Activated naive CD8-positive, alpha-beta T cell treated with anti-CD3 and anti-CD28 coated beads, Interleukin-2, amount 50 U/mL, for 16 hours (primary cell): ENCODE measurements at places on chromosomes 1 and 21.

DNA sequence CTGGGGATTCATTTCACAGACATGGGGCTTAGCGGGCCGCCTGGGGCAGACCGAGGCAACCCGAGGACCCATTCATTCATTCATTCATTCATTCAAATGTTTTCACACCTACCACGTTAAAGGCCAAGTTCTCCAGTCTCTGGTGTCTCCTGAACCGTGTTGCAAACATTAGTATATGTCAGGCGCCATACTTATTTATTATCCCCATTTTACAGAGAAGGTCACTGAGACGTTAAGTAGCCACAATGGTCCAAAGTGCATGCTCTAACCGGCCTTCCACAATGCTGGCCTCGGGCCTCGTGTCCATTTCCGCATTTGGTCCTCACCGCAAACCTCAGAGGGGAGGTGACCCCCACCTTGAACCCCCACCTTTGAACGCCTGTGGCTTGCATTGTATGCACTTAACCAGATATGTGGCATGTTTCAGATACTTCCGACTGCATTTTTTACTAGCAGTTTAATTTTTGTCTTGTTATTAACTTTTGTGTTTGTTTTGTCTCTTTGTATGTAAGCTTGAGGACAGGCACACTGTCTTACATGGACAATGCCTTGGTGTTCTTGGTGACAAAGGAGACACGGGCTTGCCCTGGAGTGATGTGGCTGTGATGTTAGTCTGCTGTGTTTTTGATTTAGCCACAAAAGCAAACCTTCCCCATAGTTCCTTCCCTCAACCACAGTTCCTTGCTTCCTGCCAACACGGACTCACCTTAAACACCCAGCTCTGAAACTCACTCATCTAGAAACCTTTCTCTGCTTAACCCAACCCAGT is 1.2 kb upstream of the IFFO2 start:
- no peak for DNase-seq

GRCh38 chr1:27487966-27488884 is 1.7 kb downstream of the WASF2 start:
- no peak for DNase-seq

DNA sequence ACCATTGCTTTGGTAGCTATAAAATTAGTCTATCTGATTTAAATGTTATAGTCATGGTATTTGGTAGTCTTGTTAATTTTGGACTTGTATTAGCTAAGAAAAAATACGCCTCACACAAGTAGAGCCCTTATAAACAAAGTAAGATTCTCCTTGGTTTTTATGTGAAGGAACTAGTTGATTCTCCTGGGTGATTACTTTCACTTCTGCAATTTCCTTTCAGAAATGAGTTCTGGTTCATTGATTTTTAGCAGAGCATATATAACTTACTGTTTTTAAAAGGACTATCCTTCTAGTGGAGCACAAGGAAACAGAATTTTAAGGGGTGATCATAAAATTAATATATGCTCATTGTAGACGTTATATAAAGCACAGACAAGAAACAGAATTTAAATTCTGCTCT is 120.1 kb downstream of the BACH1 start:
- no peak for DNase-seq

DNA sequence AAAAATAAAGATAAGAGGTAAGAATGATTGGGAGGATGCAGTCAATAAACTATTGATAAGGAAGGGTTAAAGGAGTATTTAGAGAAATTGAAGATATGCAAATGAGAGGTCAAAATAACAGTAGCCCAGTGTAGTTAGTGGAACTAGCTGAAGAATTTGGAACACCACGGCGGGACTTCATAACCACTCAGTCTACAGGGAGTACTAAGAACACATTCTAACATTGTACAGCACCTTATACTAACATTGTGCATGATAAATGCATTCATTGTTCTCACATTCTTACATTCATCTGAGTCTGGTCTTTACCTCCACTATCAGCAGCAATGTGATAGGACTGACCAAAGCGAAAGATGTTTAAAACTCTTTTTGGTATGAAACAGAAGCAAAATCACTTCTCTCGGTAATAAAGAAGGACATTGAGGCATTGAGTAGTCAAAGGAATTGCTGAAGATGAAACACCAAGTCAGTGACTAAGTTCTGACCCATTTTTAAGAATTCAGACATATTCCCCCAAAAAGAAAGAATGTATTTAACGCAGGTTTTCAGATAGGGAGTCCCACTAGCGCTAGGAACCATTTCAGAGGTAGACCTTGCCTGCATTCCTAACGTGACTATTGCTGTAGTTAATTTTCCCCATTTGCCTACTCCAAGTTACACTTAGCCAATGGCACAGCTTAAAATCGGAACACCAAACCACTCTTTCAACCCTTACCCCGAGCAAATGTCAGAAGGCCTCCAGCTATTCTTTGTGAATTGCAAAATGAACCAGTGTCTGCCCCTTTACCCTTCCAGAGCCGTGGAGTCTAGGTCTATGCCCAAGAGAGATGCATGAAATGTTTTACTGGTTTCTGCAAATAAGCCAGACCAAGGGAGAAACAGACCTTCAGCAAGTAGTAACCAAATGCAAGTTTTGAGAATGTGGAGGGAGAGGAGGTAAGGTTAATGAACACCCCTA is 108.8 kb upstream of the IRF2BP2 start:
- DNase-seq: no peak

- no peak for DNase-seq
These were observed 37.4 kb downstream of the LRRC52 start for GRCh38 chr1:165580931-165581871.

- no peak for DNase-seq
These were observed 4.0 kb downstream of the ARHGEF19 start for GRCh38 chr1:16208270-16208987.

GRCh38 chr1:39653546-39654031 is 14.1 kb upstream of the HEYL start:
- DNase-seq: peak; percentile 44

GRCh38 chr1:161238039-161238473 is at the start of gene NR1I3:
Gene NR1I3, minus strand, starts transcription at chr1:161238203. Its CDS starts 1,638 bp downstream, at chr1:161236565.
- no peak for DNase-seq

- no peak for DNase-seq
These were observed 446.5 kb downstream of the PTBP2 start for GRCh38 chr1:97168056-97168455.

DNA sequence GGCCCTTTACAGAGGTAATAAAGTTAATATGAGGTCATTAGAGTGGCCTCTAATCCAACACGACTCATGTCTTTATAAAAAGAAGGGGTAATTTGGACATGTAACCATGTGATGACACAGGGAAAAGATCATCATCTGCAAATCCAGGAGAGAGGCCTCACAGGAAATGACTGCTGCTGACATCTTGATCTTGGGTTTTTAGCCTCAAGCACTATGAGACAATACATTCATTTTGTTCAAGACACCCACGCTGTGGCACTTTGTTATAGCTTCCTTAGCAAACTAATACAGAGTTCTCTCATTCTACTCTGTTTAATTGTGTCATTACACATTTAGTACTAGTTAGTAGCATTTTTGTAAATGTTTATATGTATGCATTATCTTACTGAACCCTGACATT is 64.0 kb upstream of the RUNX1 start:
- DNase-seq: no peak

DNA sequence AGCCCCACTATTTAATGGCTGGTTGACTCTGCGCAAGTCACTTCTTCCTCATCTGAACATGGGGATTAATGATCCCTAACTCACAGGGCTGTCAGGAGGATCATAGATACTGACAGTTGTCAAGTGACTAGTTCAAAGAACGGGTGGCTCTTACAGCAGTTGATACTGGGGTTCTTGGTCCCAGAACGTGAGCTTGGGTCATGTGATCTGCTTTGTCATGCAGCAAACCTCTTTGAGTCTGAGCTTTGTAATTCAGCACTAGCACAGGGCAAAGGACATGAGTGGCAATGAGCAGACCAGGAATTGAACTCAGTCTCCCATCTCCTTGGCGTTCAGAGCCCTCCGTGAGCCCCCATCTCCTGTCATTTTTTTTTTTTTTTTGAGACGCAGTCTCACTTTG is 64.4 kb downstream of the TRABD2B start:
- no peak for DNase-seq

DNA sequence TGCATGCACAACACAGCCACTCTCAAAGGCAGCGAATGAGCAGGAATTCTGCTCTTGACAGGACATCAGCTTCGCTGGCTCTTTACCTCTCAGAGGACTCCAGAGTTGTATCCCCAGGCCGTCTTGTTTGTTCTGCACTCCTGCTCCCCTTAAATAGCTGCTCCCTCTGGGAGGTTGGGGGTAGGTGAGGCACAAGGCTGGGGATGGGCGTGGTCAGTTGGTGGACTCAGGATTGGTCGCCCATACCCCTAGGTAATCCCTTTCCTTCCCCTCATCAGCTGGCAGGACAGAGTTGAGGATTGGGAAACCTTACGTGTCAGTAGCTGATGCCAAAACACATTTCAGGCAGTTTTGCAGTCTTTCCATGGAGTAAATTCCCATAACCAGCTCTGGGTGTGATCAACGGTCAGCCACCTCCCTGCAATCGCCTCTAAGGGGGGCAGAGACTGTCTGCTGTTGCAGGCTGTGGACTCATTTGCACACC is at the start of gene PLA2G2A:
Gene PLA2G2A (minus strand): TSS at position 125 of the 484 bp plus-strand sequence. CDS start 845 bp downstream, outside the sequence.
- DNase-seq: no peak

DNA sequence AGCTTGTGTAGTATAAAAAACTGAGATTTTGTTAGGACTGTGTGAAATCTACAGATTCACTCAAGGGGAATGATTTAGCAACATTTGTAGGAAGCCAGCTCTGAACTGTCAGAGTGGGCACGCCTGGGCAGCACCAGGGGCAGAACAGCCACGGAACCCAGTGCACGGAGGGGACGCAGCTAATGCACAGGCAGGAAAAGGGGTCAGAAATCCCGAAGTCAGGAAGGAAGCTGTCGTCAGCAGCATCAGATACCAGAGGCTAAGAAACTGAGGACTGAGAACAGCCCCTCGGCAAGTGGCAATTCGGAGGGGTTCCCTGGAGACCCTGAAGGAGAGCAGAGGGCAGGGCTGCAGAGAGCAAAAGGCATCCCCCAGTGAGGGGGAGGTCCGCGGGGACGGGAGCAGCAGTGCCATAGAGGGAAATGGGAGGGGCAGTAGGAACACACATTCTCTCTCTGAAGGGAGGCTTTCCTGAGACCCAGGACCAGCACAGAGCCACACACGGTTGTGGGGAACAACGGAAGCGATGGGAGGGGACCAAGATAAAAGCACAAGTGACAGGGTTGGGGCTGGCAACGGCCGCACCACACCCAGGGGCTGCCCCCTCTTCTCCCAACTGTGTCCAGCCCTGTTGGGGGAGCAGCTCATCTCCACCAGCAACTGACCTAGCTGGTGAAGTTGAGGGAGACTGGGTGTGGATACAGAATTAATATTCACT is 12.7 kb downstream of the UBE2J2 start:
- DNase-seq: no peak

- no peak for DNase-seq
These were observed 154.0 kb downstream of the LIPI start for GRCh38 chr21:14056771-14057191.

DNA sequence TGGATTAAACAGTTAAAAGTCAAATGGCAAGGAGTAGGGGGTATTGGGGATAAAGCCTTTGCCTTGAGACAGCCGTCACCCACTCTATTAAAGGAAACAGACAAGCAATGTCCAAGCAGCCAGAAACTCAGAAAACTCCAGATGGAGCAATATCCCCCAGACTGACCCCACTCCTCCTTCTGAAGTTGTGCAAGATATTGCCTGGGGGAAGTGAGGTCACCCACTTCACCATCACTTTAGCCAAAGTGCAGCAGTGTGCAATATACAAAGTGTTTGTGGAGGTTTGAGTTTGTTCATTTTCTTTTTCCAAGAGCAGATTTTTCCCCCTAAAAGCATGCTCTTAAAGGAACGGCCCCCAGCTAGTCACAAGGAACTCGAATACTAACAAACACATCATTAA is 125.1 kb downstream of the ETS2 start:
- DNase-seq: no peak

GRCh38 chr1:232626452-232626851 is 3.5 kb downstream of the SIPA1L2 start:
- no peak for DNase-seq

GRCh38 chr21:41686664-41687063 is 80.2 kb downstream of the RIPK4 start:
- DNase-seq: no peak
